Hematopoietic multipotent progenitor cell treated with erythropoietin and hydrocortisone succinate and interleukin-3 and kit ligand, for 8 days (in vitro differentiated cells): ENCODE measurements at places on chromosomes 16 and 17.
A peak's percentile ranks its signal among the peaks of the same experiment; 100 is the strongest.

DNA sequence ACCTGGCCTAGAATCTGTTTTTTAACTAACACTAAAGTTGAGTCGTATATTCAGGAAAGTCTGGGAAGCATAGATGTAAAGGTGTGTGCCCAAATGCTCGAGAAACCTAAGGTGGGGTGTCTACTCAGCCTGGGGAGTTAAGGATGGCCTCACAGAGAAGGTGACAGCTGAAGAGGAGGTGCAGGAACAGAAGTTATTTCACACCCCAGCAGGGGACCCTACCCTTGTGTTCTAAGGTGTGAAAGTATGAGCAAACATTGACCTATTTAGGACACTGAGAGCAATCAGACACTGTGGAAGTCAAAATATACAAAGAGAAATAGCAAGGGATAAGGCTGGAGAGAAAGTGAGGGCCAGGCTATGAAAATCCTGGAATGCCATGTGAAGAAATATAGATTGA, 49.0 kb upstream of the DHX40 start:
- no peak for DNase-seq

GRCh38 chr16:55906123-55906522, 30.9 kb upstream of the CES5A start:
- no peak for DNase-seq

DNA sequence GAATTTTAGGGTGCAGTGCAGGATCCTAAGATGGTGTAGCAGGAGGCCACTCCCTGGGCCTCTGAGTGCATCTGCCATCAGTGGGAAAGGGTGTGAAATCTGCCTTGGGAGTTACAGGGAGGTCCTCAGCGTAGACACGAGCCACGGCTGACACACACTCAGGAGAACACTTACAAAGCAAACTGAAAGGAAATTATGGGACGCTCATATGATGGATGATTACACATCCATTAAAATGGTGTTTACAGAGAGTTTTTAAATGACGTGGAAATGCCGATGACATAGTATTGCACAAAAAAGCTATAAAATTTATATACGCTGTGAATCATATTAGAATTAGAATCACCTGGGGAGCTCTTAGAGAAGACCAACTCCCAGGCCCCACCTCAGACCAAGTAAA, 175.2 kb downstream of the CCDC182 start:
- DNase-seq, result no peak

DNA sequence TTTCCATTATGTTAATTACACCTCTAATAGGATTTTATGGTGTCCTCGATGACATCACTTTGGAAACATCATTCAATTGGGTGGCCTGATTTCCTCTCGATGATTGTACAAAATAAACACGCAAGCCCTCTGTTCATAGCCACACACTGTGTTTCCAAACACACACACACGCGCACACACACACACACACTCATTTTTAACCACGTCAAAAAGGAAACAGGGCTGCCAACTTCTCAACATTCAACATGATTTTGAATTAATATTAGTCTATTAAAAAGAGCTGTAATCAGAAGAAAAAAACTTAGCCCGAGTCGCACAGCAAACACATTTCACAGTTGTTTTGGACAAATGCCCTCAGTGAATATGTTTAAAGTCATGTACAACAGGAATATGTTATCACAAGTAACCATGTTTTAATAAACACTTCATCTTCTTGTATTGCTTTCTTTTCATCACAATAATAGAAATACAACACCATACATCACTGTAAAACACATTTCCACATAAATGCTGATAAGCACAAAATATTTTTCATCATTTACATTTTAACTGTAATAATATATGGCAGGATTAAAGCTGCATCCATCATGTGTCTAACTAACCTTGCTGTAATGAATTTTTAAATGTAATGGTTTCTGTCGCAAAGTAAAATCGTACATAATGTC, 219.1 kb upstream of the IRX3 start:
- no peak for DNase-seq

GRCh38 chr16:87311387-87311786, 5.8 kb downstream of the C16orf95 start:
- DNase-seq, result no peak

DNA sequence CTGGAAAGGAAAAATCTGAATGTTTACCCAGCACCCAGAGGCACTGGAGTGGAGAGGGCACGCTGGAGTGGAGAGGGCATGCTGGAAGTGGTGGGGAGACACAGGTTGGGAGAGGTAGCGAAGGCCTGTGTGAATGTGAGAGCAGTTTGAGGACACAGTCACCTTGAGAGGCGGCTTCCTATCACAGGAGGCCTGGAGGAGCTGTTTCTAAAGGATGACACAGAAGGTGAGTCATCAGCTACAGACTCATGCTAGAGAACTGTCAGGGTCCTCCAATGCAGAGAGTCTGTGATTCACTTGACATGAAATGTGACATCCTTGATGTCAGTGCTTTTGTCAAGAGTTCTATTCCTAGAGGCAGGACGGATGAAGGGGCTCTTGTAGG, 13.8 kb downstream of the CTRL start:
- DNase-seq, result no peak

GRCh38 chr16:49022351-49022963, 259.2 kb downstream of the CBLN1 start:
- DNase-seq, result no peak

GRCh38 chr17:57289613-57290012, 33.3 kb downstream of the MSI2 start:
- DNase-seq, result no peak

DNA sequence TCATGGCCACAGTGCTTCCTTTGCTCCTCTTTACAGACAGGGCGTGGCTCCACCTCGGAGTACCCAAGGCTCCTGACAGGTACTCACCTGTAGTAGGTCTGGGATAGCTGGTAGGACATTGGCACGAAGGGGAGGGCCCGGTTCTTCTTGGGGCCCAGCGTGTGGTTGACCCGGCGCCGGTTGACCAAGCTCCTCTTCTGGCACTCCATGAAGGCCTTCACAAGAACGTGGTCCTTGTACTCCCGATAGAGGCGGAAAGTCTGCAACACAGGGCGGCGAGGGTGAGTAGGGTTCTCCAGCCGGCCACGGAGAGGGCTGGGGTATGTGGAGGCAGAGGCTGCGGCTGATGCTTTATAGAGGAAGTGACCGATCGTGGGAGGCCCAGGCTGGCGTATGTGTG, 69.7 kb downstream of the IL21R start:
- DNase-seq, result no peak

DNA sequence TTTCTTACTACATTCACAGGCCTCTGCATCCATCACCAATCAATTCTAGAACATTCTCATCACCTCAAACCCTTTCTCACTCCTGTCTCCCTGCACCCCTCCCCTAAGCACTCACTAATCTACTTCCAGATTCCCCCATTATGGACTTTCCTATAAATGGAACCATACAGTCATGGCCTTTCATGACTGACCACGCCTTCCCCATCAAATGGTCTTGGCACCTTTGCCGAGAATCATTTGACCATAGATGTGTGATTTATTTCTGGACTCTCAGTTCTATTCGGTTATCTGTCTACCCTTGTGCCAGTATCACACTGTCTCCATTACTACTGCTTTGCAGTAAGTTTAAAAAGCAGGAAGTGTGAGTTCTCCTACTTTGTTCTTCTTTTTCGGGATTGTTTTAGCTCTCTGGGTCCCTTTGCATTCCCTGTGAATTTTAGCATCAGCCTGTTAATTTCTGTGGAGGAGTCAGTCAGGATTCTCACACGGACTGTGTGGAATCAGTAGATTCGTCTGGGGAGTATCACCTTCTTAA, 27.5 kb downstream of the GTF3C1 start:
- no peak for DNase-seq

- peak; percentile 94 for DNase-seq
Measured at GRCh38 chr16:4474192-4474961, at the start of gene NMRAL1. TSS of gene NMRAL1 (minus strand) at chr16:4474625. CDS start at chr16:4474132, 493 bp downstream.

- DNase-seq, result peak; percentile 38
Measured at GRCh38 chr17:46124695-46125592, 68.3 kb downstream of the KANSL1 start.

DNA sequence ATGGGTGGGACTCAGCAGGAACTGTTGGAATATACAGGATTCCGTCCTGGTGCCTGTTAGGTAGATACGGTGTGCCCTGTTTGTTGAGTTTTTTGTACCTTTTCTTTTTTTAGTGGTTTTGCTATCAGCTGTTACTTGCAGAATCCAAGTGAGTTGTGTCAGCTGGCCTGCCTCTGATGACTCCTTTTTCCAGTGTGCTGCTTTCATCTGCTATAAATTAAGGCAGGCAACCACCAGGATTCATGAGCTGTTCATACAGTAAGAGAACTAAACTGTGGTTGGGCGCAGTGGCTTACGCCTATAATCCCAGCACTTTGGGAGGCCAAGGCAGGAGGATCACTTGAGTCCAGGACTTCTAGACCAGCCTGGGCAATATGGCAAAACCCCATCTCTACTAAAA, 79.9 kb downstream of the WNT3 start:
- DNase-seq, result no peak

DNA sequence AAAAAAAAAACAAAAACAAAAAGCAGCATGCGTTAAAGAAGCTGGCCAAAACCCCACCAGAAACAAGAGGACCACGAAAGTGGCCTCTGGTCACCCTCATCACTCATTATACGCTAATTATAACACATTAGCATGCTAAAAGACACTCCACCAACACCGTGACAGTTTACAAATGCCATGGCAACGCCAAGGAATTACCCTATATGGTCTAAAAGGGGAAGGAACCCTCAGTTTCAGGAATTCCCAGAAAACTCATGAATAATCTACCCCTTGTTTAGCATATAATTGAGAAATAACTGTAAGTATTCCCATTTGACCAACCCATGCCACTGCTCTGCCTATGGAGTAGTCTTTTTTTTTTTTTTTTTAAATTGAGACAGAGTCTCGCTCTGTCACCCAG, 77.6 kb downstream of the EMP2 start:
- no peak for DNase-seq

GRCh38 chr17:13989138-13989537, 80.2 kb upstream of the COX10 start:
- no peak for DNase-seq

GRCh38 chr17:72514321-72514861, 393.6 kb downstream of the SOX9 start:
- no peak for DNase-seq

GRCh38 chr17:55265311-55266021, 706 bp downstream of the HLF start:
- no peak for DNase-seq

DNA sequence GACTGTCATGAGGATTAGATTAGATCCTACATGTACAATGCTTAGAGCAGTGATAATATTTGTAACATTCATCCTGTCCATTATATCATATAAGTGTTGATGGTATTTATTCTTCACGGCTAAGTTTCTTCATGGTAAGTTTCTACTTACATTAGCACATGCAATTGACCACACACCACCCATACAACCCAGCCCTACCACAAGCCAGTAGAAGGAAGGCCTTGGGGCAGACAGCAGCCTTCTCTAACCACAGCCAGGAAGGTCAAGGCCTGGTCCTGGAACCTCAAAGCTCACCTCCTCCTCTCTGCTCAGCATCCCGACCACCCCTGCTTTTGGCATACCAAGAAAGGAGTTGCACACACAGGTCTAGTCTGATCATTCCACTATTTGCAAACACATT, 245.2 kb upstream of the SDK2 start:
- no peak for DNase-seq

DNA sequence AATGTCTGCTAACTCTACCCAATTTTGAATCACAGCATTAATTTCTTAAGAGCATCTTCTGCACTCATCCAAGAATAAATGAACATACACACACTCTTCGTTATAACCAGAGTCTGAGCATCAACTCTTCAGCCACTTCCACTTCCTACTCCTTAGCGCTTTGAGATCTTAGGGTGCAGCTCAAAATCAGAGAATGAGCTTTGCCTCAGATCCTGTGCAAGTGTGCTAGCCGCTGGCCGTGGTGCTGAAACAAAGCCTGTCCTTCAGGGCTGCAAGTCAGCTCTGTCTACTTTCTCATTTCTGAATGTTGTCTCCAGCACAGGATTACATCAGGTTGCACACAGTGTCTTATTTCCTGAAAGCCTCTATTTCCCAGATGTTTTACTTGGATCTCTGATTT, 165.4 kb downstream of the AIPL1 start:
- DNase-seq, result peak; percentile 24

DNA sequence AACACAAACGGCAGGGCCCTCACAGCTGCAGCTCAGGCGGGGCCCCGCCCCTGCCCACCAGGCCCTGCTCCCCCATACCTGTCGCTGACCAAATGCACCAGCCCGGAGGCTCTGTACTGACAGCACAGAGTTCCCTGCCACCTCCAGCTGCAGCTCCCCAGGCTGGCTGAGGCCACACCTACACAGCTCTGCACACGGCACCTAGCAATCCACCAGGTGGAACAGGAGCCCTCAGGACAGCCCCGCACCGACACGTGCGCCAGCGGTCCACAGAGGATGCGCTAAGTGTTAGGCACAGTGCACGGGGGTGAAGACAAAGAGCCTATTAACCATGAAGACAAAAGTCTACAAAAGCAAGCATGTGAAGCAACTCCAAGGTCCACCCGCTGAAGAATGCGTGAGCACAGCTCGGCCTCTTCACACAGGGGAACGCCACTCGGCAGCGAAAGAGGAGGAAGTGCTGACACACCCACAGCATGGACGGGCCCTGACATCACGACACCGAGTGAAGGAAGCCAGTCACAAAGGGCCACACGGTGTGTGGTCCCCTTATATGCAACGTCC, 5.4 kb downstream of the ZCCHC14 start:
- DNase-seq, result no peak

DNA sequence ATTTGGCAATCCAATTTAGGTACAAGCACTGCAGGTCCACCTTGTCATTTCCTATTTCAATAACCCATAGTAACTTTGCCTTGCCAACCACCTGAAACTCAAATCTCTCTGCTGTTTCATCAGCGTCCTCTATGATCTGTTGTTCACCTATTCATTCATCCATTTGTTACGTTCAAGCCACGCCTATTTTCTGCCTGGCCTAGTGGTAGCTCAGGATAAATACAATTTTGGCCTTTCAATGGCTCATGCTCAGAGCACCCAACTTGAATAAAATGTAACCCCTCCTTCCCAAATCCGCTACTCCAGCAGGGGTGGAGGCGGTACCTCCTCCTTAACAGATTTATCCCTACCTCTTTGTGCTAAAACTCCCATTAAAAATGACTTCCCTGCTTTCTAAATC, 3.6 kb upstream of the FBXO47 start:
- no peak for DNase-seq

DNA sequence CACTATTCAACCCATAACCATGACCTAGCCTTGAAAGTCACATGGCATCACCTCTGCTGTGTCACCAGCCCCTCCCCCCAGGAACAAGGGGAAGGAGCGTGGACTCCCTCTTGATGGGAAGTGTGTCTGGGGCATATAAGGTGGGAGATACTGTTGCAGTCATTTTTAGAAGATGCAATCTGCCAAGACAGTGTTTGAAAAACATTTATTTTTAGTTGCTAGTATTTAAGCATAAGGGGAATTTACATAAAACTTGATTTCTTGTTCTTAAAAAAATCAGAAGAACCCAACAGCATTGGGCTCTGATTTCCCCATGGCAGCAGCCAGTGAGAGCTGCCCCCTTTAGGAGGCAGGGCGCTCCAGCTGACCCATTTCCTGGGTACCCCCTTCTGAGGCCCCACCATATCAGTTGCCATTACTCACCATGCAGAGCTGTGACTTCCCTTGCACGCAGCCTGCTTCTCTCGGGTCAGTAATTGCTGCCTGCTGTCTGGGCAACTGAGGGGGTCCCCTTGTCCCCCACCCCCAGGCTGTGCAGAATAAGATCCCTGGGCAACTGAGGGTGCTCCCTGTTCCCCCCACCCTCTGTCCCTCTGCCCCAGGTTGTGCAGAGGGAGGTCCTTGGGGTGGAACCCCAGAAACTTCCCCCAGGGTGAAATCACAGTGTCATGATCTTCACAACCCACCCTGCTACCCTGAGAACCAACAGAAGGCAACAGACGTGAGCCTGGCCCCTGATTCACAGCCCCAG, 11.8 kb upstream of the CDC42EP4 start:
- no peak for DNase-seq
